Bronchial epithelial cell (primary cell): ENCODE measurements at places on chromosomes 13 and 19. TPM values are rescaled to one million over a fixed set of nuclear protein-coding genes. Genes with fewer than 3 reads are reported as not detected.

The SIGLEC5 gene
- total RNA-seq, result not detected in 2 replicates

The SLITRK1 gene
- not detected in 2 replicates for total RNA-seq

The MIPEP gene
- total RNA-seq, result 19.2 and 24.2 TPM in 2 replicates

- DNase-seq, result no peak
Observed at GRCh38 chr19:36417752-36418286, 625 bp downstream of the ZFP82 start.

DNA sequence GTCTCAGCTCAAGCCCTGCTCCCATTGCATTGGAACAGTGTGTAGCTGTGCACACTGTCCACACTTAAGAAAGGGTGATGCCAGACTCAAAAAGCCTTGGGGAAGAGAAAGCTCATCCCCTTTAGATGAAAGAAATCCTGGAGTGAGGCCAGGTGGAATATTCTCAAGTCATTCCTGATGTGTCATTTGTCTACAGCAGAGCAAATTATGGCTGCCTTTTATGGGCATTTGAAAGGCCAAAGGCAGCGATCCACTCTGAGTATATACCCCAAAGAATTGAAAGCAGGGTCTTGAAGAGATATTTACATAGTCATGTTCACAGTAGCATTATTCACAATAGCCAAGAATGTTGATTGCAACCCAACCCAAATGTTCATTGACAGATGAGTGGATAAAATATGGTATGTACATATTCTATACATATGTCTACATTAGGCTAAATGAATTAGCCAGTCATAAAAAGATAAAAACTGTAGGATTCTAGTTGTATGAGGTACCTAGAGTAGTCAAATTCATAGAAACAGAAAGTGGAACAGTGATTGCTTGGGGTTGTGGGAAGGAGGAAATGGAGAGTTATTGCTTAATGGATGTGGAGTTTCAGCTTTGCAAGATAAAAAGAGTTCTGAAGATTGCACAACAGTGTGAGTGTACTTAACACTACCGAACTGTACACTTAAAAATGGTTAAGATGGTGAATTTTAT is 214.9 kb downstream of the KCNRG start:
- peak; percentile 87 for DNase-seq

DNA sequence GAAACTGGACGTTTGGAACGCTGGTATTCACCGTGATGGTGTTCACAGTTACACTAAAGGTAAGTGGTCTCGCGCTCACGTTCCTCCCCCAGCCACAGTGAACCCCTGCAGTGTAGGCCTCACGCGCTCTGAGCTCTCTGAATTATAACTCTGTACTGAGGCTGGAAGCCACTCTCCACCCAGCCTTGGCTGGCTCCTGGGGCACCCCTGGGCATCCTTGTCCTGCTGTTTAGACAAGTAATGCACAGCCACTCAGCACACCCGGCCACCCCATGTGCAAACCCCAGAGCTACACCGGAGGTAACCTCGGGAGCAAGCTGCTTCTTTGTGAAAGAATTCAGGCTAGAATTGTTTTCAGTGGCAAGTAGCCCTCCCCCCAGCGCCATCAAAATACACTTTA is 97.3 kb upstream of the MCF2L start:
- no peak for DNase-seq

DNA sequence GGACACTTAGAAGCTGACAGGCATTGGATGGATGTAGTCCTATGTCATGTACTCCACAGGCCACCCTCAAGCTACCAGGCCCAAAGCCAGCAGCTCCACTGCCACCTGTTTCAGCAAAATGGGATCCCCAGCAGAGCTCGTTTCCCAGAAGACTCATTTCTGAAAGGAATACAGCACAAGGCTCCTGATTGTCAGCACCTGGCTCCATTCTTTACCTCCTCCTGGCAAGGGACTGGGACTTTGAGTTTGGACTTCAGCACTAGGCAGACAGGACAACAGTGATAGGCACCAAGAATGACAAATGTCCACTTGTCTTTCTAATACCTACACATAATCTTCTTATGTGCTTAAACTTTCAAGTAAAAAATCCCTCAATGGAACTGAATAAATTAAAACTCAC is 150.4 kb upstream of the RXFP2 start:
- no peak for DNase-seq
